ENCODE measurements at places on chromosomes 2 and 18.

GRCh38 chr2:27741673-27742072 lies 29.8 kb upstream of the MRPL33 start:
- DNase-seq = no peak

DNA sequence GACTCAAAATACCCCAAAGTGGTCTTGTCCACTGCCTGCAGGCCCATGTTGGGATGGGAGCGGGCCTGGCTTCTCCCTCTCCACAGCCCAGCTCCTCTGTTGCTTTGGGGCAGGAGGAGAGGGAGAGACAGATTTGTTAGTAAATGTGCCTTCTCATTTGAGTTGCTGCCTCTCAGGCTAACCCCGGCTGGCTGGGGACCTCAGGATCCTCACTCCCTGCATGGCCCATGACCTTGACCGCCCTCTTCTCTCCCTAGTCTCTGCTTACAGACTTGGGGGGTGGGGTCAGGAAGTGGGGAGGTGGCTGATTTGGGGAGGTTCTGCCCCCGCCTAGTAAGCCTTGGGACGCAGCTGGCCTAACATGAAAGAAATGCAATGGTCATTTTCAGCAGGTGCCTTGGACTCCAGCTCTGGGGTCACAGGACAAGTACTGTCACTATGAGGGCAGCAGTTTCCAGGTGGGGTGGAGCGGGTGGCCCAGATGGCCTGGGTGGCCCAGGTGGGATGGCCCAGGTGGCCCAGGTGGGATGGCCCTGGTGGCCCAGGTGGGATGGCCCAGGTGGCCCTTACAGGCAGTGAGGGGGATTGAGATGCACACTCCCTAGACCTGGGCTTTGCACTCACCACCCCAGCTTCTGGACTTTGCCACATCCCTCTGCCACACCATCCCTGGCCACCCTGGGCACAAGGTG lies 24.1 kb downstream of the HJURP start:
- DNase-seq = no peak

- DNase-seq = no peak
Measured at GRCh38 chr18:63444580-63444979, 22.3 kb upstream of the VPS4B start.

DNA sequence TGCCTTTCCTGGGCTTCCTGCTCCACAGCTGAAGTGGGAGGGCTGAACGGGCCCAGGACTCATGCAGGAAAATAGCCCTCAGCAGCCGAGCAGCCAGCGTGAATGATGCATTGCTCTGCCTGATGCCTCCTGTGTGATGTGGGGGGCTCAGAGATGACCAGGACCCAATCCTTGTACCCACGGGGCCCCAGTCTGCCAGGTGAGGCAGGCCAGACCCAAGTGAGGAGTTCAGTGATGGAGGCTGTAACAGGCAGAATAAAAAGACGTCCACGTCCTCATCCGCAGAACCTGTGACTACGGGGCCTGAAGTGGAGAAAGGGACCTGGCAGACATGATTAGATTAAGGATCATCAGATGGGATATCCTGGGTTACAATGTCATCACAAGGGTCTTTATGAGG lies 194.9 kb upstream of the HDAC4 start:
- DNase-seq = peak; percentile 7

GRCh38 chr2:8451273-8451672 lies 230.6 kb upstream of the ID2 start:
- DNase-seq = no peak

GRCh38 chr18:69916412-69916811 lies 31.3 kb downstream of the CD226 start:
- DNase-seq = no peak

- no peak for DNase-seq
Measured at GRCh38 chr2:191280834-191281756, 35.9 kb downstream of the MYO1B start.

DNA sequence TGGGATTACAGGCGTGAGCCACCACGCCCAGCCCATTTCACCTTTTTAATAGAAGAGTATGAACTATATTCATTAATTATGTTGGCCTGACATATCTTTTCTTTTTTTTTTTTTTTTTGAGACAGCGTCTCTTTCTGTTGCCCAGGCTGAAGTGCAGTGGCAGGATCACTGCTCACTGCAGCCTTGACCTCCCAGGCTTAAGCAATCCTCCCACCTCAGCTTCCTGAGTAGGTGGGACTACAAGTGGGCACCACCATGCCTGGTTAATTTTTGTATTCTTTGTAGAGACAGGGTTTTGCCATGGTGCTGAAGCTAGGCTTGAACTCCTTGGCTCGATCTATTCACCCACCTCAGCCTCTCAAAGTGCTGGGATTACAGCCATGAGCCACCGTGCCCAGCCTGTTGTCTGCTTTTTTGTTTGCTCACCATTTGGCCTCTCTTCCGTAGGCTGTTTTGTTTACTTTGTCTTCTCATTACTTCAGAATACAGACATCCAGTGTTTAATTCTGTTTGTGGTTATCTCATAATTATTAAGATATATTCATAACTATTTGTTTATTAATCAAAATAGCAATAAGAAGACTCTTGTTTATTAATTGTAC lies 16.3 kb upstream of the CDH2 start:
- DNase-seq = no peak

GRCh38 chr2:23861952-23862351 lies 65.0 kb downstream of the ATAD2B start:
- DNase-seq = no peak

- no peak for DNase-seq
Measured at GRCh38 chr2:66574701-66575624, 140.0 kb downstream of the MEIS1 start.

GRCh38 chr2:161905389-161906046 lies 168.5 kb downstream of the DPP4 start:
- no peak for DNase-seq

- no peak for DNase-seq
Measured at GRCh38 chr18:49972535-49972934, 159.2 kb upstream of the ACAA2 start.

GRCh38 chr2:25207078-25207545 lies 38.7 kb upstream of the POMC start:
- DNase-seq = no peak

DNA sequence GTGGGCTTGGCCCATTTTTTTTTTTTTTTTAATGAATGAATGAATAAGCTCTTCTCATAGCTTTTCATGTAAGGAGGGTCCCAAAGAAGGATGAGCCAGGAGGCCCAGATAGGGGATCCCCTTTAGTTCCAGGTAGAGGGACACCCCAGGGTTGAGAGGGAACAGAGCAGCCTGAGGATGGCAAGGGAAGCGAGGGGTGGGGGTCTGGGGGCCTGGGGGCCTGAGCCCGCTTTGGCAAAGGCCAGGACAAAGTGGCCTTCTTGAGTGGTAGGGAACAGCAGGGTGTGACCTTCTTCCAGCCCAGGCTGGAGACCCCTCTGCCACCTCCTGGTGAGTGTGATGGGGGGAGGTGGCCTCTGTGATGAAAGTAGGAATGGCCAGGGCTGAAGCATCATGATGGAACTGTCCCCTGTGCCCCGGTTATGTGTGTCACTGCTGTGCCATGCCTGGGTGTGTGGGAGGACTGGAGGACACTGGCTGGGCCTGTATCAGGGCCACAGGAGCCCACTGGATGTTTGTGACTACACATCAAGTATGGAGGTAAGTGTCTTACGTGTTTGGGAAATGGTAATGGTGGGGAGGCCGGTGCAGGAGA lies 263.5 kb upstream of the HDAC4 start:
- no peak for DNase-seq

- no peak for DNase-seq
Measured at GRCh38 chr2:75606761-75607399, 39.7 kb upstream of the MRPL19 start.

- DNase-seq = no peak
Measured at GRCh38 chr2:218263817-218264641, 3.2 kb downstream of the GPBAR1 start.

GRCh38 chr2:232129483-232129882 lies 168.0 kb downstream of the DIS3L2 start:
- DNase-seq = no peak

- DNase-seq = no peak
Measured at GRCh38 chr2:151243468-151243867, 18.2 kb downstream of the RBM43 start.

DNA sequence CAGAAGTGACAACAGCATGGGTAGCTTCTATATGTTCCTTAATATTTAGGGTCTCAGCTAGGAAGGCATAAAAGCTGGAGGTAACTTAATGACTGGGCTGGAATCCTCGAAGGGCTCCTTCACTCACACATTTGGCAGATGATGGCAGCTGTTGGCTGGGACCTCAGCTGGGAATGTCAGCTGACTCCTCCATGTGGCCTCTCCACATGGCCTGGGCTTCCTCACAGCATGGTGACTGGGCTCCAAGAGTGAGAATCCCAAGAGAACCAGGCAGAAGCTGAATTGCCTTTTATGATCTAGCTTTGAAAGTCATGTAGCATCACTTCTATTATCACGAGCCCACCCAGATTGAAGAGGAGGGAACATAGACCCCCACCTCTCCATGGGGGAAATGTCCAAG lies 54.9 kb downstream of the TET3 start:
- no peak for DNase-seq

- DNase-seq = no peak
Measured at GRCh38 chr2:218894151-218894879, 13.7 kb downstream of the WNT10A start.

GRCh38 chr2:121911036-121911435 lies 155.6 kb downstream of the TSN start:
- DNase-seq = no peak

- DNase-seq = no peak
Measured at GRCh38 chr2:128366713-128367511, 48.2 kb upstream of the HS6ST1 start.

- no peak for DNase-seq
Measured at GRCh38 chr2:144357623-144358373, 162.1 kb downstream of the ZEB2 start.

DNA sequence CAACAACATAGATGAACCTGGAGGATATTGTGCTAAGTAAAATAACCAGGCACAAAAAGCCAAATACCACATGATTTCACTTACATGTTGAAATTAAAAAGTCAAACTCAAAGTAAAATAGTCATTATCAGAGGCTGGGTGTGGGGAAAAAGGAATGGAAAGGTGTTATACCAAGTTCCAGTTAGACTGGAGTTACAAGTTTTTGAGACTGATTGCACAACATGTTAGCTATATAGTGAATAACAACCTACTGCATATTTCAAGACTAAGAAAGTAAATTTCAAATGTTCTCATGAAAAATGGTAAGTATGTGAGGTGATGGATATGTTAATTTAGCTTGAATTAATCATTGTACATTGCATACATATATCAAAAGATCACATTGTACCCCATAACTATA lies 116.8 kb upstream of the HNMT start:
- no peak for DNase-seq

- DNase-seq = no peak
Measured at GRCh38 chr18:24270937-24271380, 126.7 kb downstream of the OSBPL1A start.

- no peak for DNase-seq
Measured at GRCh38 chr2:85213901-85214512, 80.8 kb downstream of the TCF7L1 start.

DNA sequence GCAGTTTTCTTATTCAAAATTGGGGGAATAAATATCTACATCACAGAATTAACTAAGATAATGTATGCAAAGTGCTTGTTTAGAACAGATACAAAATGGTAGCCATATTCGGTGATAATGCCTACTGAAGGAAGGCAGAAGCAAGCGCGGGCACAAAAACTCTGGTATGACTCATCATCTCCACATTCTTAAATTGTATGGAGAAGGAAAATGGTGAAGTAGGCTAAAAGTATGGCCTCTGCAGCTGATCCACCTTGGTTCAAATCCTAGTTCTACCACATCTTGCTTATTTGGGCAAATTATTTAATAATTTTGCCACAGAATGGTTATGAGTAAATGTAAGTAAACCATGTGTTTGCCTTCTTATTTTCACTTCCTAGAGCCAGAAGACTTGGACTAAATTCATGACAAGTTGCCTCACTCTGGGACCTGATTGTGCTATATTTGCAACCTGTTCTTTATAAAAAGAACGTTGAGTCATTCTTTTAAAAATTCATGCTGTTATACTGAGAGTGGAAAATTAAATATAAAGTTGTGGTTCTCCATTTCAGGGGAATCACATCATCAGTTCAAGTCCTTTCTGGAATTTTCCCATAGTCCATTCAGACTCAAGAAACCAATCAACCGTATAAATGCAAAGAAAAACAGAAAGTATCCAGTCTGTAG lies 9.0 kb upstream of the CDK15 start:
- DNase-seq = no peak
